Mesenteric fat pad (tissue), 1 donor: ENCODE measurements at places on chromosomes 7 and 10. TPM values are rescaled to one million over a fixed set of nuclear protein-coding genes. Genes with fewer than 3 reads are reported as not detected.
A peak's percentile ranks its signal among the peaks of the same experiment; 100 is the strongest.

DNA sequence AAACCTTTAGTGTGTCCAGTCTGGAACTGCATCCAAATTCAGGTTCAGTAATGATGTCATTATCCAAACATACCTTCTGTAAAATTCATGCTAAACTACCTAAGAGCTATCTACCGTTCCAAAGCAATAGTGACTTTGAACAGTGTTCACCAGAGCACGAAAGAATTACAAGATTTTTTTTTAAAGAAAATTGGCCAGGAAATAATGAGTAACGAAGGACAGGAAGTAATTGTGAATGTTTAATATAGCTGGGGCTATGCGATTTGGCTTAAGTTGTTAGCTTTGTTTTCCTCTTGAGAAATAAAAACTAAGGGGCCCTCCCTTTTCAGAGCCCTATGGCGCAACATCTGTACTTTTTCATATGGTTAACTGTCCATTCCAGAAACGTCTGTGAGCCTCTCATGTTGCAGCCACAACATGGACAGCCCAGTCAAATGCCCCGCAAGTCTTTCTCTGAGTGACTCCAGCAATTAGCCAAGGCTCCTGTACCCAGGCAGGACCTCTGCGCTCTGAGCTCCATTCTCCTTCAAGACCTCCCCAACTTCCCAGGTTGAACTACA is 694 bp upstream of the FAS start:
- no peak for DNase-seq

DNA sequence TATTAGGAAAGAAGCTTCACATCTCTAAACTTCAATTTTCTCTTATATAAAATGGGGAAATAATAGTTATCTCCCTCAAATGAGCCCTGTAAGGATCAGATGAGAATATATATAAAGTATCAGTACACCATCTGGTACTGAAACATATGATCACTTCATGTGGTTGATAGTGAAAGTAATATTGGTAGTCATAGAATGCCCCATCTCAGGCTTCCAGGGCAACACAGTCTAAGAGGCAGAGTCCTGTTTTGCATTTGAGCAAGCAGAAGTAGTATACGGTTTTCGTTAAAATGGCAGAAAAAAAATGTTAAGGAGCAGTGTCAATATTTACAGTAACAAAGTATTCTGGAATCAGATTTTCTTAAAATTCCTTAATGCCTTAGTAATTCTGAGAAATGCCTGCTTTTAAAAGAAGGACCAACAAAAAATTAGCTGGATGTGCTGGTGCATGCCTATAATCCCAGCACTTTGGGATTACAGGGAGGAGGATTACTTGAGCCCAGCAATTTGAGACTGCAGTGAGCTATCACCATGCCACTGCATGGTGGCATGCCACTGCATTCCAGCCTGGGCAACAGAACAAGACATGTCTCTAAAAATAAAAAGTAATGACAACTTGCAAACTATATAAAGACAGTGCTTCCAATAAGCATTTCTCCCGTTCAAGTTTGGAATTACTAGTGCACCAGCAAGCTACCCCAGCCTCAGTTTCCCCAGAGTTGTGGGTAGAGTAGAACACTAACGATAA is 19.8 kb downstream of the KBTBD2 start:
- DNase-seq: no peak

- DNase-seq: no peak
These were observed 9.4 kb upstream of the IKZF1 start for GRCh38 chr7:50295133-50295532.

- DNase-seq: no peak
These were observed 679.2 kb downstream of the SDK1 start for GRCh38 chr7:3980300-3980643.

GRCh38 chr10:122181041-122181732 is 89.9 kb upstream of the BTBD16 start:
- no peak for DNase-seq

- peak; percentile 65 for DNase-seq
These were observed 49.8 kb upstream of the LEP start for GRCh38 chr7:128191136-128191844.

- DNase-seq: no peak
These were observed 39.4 kb downstream of the PLAU start for GRCh38 chr10:73950155-73950948.

GRCh38 chr7:126720232-126720631 is 532.5 kb downstream of the GRM8 start:
- DNase-seq: no peak

GRCh38 chr7:641269-641671 is 85.2 kb upstream of the DNAAF5 start:
- DNase-seq: no peak

GRCh38 chr7:19117091-19117869 is at the start of gene TWIST1:
TWIST1 (minus strand) TSS chr7:19117636; CDS start chr7:19117321, 315 bp downstream.
- no peak for DNase-seq

- peak; percentile 37 for DNase-seq
These were observed 75.3 kb upstream of the FOXK1 start for GRCh38 chr7:4606797-4607196.

DNA sequence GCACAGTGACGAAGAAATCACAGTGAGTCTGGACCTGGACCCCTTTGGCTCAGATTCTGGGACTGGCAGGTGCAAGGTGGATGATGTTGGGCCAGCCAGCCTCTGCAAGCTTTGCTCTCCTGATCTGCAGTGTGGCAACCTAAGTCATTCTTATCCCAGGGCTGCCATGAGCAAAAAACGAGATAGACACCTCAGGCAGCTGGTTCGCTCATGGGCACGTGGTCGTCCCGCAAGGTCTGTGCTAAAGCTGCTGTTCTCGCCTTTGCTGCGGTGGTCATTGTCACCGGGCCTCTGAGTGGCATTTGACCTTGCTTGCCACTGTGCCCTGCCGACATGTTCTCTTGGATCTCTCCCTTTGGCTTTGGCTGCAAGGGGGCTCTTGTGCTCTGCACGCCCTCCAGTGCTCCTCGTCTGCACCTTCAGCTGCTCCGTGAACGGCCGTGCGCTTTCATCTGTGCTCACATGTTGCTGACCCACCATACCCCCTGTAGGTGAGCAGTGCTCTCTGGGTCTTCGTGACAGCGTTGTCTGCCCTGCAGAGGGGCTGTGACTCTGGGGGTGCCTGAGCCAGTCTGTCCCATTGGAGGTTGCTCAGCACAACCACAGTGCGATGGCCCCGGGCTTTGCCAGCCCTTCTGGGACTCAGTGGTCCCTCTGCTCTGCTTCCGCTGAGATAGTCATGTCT is 317.0 kb downstream of the GLRX3 start:
- peak; percentile 57 for DNase-seq

- no peak for DNase-seq
These were observed 158.2 kb upstream of the PTPRZ1 start for GRCh38 chr7:121714559-121715303.

- DNase-seq: no peak
These were observed 77.3 kb downstream of the CALD1 start for GRCh38 chr7:134856691-134857090.

DNA sequence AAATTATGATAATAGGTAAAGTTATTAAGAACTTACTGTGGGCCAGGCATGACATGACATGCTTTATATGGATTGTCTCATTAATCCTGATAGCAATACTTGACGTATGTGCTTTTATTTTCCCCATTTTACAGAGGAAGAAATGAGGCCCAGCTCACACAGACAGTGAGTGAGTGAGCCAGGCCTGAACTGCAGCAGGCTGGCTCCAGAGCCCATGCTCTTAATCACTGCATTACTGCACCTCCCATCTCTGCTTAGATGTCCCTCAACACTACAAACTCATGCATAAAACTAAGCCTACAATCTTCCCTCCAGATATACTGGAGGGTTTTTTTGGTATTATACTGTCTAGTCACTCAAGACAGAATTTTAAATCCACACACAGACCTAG is 68.5 kb upstream of the OSBPL3 start:
- DNase-seq: no peak

DNA sequence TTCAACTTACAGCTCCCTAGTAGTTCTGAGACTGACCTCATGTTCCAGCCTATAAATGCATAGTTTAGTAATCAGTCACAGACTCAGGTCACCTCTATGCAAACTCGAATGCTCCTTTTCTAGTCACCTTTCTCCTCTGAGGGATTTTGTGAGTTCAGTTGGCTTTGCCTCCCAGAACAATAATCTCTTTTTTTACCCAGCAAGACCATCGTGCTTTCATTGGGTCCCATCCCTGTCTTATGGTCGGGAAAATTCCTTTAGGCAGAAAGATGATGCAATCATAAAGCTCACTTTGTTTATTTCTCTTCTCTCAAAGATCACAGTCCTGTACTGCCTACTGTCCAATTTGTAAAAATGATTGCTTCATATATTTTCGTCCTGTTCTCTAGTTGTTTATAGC is 38.4 kb downstream of the TWIST1 start:
- DNase-seq: no peak

DNA sequence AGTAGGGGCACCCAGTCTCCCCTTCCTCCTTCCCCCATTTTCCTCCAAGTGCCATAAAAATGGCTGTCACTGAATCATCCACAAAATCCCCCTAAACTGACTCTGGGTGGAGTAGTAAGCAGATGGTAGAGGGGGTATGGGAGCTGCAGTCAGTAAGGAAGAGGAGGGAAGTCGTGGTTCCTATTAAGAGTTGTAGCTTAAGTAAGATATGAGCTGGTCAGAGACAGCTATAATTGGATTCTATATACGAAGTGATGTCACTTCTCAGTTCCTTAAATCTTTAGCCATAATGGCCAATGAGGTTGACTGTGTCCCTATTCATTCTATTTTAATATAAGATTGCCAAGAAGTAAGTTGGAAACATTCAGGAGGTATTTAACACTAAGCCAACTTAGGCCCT is 131.7 kb downstream of the SLC16A9 start:
- DNase-seq: no peak

- DNase-seq: no peak
These were observed 58.0 kb upstream of the CELF2 start for GRCh38 chr10:10959666-10960065.

DNA sequence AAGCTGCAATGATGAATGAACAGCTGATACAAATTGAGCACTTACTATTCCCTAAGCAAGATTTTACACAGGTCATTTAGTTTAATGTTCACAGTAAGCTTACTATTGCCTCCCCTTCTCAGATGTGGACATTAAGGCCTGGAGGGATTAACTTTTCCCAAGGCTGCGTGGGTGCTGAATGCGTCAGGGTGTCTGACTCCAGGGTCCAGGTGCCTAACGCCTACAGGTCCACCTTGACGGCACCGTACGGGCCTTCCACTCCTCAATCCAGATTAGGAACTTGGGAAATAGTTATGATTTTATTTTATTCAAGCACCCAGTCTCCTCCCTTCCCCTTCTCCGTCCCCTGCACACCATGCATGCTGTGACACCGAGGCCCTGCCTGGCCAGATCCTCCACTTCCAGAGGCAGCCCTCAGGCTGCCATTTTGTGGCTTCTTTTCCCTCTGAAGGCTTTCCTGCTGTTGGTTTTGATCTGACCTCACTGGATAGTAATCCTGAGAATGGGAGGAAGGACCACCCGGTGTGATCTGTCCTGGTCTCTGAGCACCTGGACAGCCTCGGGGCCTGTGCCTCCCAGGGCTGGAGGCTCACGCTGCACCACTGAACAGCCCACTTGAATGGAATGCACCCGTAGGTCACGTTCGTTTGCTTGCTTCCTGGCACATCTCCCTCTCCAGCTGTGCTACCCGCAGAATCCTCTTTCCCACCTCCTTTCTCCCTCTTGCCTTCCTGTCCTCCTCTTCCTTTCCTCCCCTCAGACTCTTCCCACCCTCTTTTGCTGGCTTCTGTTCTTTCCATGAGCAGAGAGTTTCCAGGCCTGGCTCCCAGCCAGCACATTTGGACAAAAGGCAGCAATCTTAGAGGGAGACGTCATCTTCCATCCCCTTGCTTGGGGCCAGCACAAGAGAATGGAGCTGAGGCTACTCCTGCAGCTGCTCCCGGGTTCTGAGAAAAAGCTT is 14.4 kb downstream of the DENND2A start:
- no peak for DNase-seq

DNA sequence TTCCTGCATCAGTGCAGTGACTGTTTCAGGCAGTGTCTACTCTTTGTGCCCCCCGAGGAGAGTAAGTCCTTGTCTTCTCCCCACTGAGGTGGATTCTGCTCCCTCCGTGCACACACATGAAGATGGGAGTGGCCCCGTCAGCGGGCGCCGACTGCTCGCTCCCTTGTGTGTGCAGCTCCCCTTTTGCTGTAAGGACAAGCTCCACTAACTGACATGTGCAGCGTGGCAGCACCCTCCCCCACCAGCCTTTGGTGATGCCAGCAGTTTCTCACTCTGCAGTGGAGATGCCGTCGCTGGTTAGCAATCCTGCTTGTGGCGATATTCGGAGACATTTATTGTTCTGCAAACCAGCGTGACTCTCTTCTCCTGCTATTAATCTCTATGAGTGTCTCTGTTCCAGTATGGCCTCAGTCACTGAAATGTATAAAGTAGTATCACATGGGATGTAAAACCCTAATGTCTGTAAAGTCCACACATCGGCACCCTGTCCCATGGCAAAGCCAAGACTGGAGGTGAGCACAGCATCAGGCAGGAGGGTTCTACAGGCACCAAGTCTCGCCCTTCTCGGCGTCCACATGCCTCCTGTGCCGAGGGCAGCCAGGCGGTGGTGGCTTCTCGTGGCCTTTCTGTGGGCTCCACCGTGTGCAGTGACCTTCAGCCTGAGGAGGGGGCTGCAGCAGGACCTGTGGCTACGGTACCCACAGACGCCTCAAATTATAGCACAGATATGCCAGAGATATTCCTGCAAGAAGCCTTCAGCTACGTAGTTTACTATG is 202.7 kb downstream of the EBF3 start:
- peak; percentile 75 for DNase-seq

FGL2 gene
- total RNA-seq: 34.4 TPM

NRF1 gene
- 16.2 TPM for total RNA-seq

COL13A1 gene
- total RNA-seq: not detected

MINDY4 gene
- total RNA-seq: 6.8 TPM

GRK5 gene
- total RNA-seq: 20.2 TPM

CLCN1 gene
- total RNA-seq: 0.22 TPM

NEUROG3 gene
- total RNA-seq: 0.71 TPM

CCDC172 gene
- total RNA-seq: not detected

INA gene
- not detected for total RNA-seq

TMEM213 gene
- not detected for total RNA-seq

STOX1 gene
- 8.1 TPM for total RNA-seq

NPC1L1 gene
- 0.29 TPM for total RNA-seq

OPN1SW gene
- total RNA-seq: not detected

ADAM12 gene
- total RNA-seq: 77.9 TPM

FEZF1 gene
- total RNA-seq: not detected
